ENCODE measurements at places on chromosomes 6 and 20. TPM values are rescaled to one million over a fixed set of nuclear protein-coding genes. Genes with fewer than 3 reads are reported as not detected.

- no peak for DNase-seq
- H3K27me3 ChIP-seq, result peaks cover 3% of the 10 kb centered on the region
- H3K4me3 ChIP-seq, result peak overlapping the region; percentile 82
- H3K4me1 ChIP-seq, result peaks cover 85% of the 10 kb centered on the region
- H3K27ac ChIP-seq, result peak overlapping the region; percentile 95
- no peaks in the 10 kb centered on the region for H3K36me3 ChIP-seq
Measured at GRCh38 chr20:32474009-32474716, 111.0 kb downstream of the NOL4L start.

The WRNIP1 gene
- 46.2 TPM for total RNA-seq

GRCh38 chr20:45911486-45912343 is at the start of gene PLTP:
Gene PLTP, minus strand, starts transcription at chr20:45912155. Its CDS starts 703 bp downstream, at chr20:45911452.
- peak within 1 kb of the TSS; percentile 77 for H3K4me3 ChIP-seq
- H3K27ac ChIP-seq, result peak within 1 kb of the TSS; percentile 96
- peaks cover 3% of the 10 kb centered on the region for H3K27me3 ChIP-seq
- peaks cover 20% of the 10 kb centered on the region for H3K4me1 ChIP-seq

DNA sequence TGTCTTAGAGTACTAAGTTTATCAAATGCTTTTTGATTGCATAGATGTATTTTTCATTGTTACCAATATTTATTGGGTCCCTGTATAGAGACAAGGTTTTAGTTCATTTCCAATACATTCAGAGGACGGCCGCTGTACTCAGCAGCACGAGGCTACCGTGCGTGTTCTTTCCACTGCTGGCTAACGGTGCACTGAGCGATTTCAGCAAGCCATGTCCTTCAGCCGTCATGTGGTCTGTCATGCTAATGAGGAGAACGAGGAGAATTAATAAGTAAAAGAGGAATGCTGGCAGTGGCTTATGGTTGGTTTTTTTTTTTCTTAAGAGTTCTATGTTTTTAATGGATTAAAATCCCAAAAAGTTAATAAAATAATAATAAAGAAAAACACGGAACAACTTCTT is 253.6 kb downstream of the ARID1B start:
- H3K27me3 ChIP-seq, result no peaks in the 10 kb centered on the region
- no peak overlapping the region for H3K4me3 ChIP-seq
- peaks cover 17% of the 10 kb centered on the region for H3K4me1 ChIP-seq
- no peak for DNase-seq
- H3K27ac ChIP-seq, result no peak overlapping the region

- no peak overlapping the region for H3K27ac ChIP-seq
- H3K4me1 ChIP-seq, result peaks cover 6% of the 10 kb centered on the region
- no peaks in the 10 kb centered on the region for H3K27me3 ChIP-seq
- no peak for DNase-seq
Measured at GRCh38 chr6:101344885-101345284, 48.6 kb upstream of the GRIK2 start.

DNA sequence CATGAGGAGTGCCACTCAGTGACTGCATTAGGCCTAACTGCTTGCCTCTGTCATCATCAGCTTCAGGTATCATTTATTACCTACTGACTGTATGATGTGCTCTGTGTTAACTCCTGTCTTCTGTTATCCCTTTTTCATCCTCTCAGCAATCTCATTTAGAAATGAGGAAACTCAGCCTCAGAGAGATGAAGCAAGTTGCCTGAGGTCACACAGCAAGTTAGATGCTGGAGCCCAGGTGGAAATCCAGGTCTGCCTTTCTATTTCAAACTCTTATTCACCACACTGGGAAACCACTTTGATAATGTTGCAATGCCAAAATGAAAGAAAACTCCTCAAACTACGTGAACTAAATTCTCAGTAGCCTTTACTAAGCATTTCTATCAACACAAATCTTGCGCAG is 1.3 kb downstream of the FERMT1 start:
- H3K4me1 ChIP-seq, result peaks cover 3% of the 10 kb centered on the region
- no peak overlapping the region for H3K27ac ChIP-seq
- H3K4me3 ChIP-seq, result no peak overlapping the region
- DNase-seq, result no peak
- H3K36me3 ChIP-seq, result no peaks in the 10 kb centered on the region
- H3K27me3 ChIP-seq, result peaks cover 60% of the 10 kb centered on the region

DNA sequence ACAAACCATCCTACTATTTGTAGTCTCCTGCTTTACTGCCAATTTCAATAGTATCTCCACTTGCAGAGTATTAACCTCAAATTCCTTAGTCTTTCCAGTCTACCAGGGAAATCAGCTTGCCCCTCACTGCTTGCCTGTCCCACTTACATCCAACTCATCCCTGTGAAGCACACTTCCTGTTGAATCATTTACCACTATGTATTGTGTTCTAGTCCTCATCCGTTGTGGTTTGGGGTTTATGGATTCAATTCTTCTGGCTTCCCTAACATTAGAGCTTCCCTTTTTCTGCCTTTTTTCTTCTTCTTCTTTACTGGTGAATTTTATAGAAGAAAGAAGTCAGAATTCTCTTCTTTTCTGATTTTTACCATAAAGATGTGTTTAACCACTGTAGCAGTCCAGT is 5.1 kb upstream of the TXLNB start:
- no peaks in the 10 kb centered on the region for H3K36me3 ChIP-seq
- no peak overlapping the region for H3K27ac ChIP-seq
- no peaks in the 10 kb centered on the region for H3K27me3 ChIP-seq

DNA sequence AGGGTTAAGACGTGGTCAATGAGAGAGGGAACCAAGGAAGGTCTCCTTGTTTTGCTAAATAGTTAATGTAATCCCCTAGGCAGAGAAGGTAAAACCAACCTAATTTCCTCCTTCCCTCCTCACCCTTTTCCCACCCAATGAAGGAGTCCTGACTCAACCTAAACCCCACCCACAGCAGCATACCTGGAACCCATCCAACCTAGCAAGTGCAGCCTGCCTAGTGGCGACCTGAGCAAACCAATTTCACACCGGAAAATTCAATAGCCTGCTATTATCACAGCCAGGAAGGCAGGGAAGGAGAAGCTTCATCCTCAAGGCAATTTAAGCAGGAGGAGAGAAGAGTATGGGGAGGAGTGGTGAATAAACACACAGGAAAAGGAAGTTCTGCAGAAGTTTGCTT is 46.9 kb downstream of the OSTM1 start:
- peaks cover 3% of the 10 kb centered on the region for H3K4me1 ChIP-seq
- no peak overlapping the region for H3K27ac ChIP-seq
- no peaks in the 10 kb centered on the region for H3K27me3 ChIP-seq
- no peak for DNase-seq
- peaks cover 4% of the 10 kb centered on the region for H3K36me3 ChIP-seq
- H3K4me3 ChIP-seq, result no peak overlapping the region

The SRC gene
- 60.4 TPM for total RNA-seq
